EH (cell line): ENCODE measurements at places on chromosomes 6 and 20.

- peak; percentile 15 for DNase-seq
These were observed 24.2 kb downstream of the POFUT1 start for GRCh38 chr20:32231847-32232246.

GRCh38 chr20:46359233-46359751, 47.1 kb downstream of the ELMO2 start:
- no peak for DNase-seq

GRCh38 chr6:50071921-50072320, 22.2 kb upstream of the DEFB112 start:
- no peak for DNase-seq

GRCh38 chr20:51385646-51386530, 156.6 kb downstream of the NFATC2 start:
- peak; percentile 57 for DNase-seq

DNA sequence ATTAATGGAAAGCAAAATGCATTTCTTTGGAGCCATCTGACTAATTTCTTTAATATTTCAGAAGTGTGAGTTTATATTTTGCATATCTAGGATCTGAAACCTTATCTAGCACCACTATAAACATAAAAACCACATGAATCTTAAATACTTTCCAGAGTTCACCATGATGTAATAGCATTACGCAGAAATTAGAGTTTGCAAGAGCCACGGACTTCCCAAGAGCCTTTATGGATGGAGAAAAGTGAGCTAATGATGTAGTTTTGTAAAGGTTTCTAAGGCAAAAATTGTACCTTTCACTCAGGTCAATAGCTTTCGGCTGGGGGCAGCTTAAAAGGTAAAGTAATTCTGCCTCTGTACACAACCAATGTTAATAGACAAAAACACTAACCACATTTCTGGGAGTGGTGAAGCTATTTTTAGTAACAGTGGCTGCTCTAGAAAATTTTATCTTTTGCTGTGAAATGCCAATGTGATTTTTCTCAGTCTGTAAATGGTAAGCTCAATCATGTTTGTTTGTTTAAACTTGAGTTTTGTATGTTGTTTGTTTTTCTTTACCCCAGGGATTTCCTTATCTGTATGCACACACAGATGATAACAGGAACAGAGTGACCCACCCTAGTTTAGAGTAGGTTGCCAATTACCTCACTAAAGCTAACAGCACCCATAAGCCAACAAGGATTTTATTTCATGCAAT, 80.5 kb downstream of the FILIP1 start:
- peak; percentile 75 for DNase-seq

GRCh38 chr6:135531954-135532490, 34.5 kb upstream of the AHI1 start:
- no peak for DNase-seq

DNA sequence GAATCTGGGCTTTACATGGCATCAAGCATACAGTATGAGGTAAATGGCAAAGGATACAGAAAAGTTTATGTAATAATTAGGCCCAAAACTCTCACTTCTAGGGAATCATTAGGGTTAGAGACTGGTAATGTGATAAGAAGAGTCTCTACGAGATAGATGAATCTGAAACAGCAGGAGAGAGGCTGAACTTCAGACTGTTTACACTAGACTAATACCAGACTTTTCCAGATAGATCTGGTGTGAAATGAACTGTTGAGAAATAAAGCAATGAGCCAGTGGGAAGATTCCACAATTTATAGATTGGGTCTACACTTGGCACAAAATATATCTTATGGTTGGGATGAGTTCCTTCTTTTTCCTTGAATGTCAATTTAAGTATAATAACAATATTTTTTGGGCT, 134.3 kb downstream of the MAN1A1 start:
- DNase-seq, result no peak
